ENCODE measurements at places on chromosomes 5 and 9.

DNA sequence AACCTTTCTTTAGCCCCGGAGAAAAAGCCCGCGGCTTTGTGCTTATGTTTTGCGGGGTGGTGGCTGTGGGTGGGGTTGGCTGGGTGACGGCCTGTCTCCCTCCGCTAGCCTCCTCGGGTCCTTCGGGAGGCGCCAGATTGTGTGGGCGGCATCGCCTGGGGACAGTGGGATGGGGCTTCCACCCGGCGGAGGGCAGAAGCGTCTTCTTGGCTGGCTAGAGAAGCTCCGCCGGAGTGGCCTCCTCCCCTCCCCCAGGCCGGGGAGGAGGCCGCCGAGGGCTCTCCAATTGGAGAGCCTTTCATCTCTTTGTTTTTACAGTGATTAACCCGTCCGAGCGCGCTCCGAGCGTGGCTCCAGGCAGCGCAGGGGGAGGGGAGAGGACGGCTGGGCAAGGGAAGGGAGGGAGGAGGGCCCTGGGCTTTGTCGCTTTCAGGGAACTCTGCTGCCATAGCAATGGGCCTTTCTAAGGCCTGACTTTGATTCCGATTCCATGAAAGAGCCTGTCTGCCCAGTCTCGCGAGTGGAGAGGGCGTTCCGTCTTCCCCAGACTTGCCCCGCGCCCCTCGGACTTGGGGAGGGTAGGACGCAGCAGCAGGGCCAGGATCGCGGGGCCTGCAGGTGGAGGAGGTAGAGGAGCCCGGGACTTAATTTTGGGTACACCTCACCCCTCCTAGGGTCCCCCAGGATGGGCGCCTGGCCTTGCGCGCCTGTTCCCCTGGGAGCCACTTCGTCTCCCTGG is 36.7 kb upstream of the TIFAB start:
- DNase-seq = peak; percentile 45

GRCh38 chr9:133387680-133388079 is 11.5 kb downstream of the STKLD1 start:
- DNase-seq = no peak

GRCh38 chr9:118962426-118962825 is 406.8 kb downstream of the BRINP1 start:
- no peak for DNase-seq

DNA sequence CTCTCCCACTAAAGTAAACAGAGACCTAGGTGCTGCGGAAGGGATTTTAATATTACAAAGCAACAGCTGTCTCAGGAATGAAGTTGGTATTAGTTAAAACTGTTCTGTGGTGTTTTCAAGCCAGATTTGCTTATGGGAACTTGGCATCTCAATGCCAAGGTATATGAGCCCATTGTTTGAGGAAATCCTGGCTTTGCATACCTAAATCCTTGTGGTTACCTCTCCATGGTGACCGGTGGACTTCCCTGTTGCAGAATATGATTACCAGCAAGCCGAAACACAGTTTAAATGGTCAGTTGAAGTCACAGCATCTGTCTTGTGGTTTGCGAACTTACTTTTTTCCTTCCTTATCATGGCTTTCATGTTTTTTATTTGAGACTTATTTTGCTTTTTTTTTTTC is 62.3 kb upstream of the TXNDC8 start:
- DNase-seq = no peak

DNA sequence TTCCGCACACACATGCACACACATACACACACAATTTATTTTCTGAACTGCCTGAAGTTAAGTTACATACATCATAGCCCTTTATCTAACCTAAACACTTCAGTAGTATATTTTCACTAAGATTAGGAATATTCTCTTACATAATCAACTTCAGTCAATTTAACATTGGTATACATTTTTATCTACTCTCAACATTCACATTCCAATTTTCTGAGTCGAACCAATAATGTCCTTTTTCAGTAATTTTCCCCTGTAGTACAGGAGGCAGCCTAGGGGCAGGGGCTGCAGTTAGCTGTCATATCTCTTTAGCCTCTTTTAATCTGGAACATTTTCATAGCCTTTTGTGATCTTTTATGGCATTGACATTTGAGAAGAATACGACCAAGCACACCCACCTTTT is 150.1 kb downstream of the DAB2IP start:
- DNase-seq = no peak

DNA sequence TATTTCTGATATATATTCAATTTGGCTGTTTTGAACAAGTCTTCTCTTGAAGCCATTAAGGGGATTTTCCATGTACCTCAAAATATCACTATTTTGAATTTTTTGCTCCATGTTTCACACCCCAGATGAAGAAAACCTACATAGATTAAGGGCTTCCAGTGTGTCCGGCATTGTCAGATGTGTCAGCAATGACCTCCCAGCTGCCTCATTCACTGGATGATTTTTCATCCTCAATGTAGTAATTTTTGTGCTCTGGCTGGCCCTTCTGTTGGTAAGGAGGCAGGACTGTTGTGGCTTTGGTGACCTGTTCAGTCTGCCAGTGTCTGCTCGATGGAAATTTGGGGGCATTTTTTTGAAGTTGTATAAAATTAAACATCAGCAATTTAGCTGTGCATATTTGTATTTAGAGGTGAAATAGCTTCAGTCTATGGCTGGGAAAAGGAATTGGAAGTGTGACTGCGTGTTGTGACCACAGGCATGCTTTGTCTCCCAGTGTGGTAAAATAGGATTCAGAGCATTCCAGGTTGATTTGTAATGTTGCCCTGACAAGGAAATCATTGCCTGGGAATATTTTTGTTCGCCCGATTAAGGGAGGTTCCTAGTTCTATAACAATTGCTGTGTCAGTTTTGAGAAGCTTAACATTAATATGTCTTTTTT is 312.4 kb downstream of the ARHGEF28 start:
- DNase-seq = no peak

- no peak for DNase-seq
These were observed 6.7 kb downstream of the PRRT1B start for GRCh38 chr9:131552030-131552429.

- no peak for DNase-seq
These were observed 193.0 kb downstream of the KIAA0825 start for GRCh38 chr5:94425396-94425795.

DNA sequence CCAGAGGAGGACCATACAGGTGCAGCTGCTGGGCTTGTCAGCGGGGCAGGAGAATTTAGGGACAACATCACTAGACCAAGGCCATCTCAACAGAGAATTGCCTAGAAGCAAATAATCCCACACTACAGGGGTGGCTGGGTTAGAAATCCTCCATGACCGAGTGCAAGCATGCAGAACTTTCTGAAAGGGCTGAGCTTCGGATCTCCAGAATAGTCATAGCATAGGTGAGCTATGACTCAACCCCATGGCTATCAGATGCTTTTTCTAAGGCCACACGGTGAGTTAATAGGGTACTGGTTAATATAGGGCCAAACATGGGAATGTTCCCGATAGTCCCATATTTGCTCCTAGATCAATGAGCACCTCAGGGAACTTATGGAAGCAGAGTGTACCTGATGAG is 4.2 kb downstream of the KCNIP1 start:
- no peak for DNase-seq

- DNase-seq = no peak
These were observed 2.1 kb downstream of the MAP3K1 start for GRCh38 chr5:56817263-56818014.

GRCh38 chr9:85900504-85901201 is 40.3 kb upstream of the NAA35 start:
- DNase-seq = no peak

GRCh38 chr5:85000671-85001070 is 616.0 kb upstream of the EDIL3 start:
- DNase-seq = no peak
